Choroid plexus epithelial cell (primary cell): ENCODE measurements at places on chromosomes 11 and 22.

DNA sequence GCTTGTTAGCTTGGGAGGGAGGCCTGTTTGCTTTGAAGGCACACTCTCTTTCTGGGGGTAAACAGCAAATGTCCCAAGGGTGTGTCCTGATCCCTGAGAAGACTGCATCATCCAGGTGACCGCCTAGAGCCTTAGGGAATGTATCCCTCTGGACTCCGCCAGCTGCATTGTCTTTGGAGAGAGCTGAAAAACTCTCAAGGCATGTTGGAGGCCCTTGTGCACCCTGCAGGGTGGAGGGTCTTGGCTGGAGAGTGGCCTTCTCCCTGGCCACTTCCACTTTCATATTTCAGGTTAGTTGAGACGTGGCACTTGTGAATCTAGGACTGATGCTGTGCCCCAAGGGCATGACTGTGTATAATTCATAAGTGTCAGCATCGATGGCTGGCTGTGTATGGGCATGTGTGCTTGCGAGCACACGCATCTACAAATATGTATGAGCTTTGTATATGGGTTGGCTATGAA, 70.6 kb downstream of the ZBTB16 start:
- no peak for DNase-seq

DNA sequence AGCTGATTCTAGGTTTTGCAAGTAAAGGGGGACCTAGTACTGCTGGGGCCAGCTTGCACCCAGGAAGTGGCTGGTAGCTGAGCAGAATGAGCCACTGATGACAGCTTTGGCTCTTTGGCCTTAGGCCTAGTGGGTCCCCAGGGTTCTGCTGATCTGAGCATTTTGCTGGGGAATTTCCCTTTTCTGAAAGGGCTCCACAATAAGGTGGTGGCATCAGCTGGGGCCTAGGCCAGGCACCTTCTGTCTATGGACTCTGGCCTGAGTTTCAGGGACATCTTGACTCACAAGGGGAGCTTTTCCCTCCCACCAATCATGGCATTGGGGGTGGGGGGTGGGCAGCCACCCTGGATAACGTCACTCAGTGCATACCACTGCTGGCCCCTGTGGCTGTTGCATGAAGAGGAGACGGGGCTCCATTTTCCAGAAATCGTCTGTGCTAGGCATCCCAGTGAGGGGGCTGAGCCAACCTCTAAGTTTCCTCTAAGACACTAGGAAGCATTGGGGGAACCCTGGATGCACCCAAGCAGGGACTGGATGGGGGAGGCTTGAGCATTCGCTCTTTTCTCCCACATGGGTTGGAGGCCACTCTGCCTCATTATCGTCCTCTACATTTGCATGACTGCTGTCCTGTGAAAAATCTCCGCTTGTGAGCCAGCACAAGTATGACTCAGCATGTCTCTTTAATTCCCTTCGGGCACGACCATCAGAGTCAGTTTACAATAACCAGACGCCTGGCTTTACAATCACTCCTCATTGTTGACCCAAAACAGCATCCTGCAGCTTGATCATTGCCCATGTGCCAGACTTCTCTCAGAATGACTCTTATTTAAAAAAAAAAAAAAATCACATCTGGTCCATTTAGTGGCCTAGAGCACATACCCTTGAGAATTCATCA, 145.0 kb upstream of the THY1 start:
- DNase-seq: peak; percentile 52

DNA sequence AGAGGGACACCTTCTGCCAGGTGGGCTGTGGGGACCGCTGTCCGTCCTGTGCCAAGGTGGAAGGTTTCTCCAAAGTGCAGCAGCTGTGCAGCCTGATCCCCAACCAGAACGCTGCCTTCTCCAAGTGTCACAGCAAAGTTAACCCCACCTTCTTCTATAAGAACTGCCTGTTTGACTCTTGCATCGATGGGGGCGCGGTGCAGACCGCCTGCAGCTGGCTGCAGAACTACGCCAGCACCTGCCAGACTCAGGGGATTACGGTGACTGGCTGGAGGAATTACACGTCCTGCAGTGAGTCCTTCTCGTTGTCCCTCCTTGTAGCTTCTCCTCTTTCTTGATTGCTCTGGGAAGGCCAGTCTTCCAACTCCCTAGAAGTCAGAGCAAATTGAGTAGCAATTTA, 44.8 kb downstream of the TECTA start:
- no peak for DNase-seq

DNA sequence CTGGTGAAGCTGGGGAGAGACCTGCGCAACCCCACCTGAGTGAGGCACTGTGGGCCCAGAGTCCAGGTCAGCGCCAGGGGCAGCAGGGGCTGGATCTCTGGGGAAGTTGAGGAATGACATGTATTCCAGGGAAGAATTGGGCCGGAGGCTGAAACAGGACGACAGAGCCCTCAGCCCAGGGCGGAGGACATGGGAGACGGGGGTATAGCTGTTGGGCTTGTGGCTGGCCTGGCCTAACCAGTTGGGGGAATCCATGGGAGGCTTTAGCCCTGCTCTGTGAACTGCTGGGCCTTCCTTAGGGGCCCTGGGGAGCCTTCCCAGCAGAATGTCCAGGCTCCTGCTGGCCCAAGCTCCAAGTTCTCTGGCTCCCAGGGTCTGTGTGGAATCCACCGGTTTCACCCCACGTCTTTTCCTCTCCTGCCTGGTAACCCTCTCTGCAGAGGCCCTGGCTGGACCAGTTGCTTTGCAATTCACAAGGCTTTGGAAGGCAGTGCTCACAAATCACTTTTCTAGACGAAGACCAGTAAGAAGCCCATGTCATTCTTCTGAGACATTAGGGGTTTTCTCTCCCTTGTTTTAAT, 50.4 kb upstream of the KCNQ1OT1 start:
- DNase-seq: no peak

DNA sequence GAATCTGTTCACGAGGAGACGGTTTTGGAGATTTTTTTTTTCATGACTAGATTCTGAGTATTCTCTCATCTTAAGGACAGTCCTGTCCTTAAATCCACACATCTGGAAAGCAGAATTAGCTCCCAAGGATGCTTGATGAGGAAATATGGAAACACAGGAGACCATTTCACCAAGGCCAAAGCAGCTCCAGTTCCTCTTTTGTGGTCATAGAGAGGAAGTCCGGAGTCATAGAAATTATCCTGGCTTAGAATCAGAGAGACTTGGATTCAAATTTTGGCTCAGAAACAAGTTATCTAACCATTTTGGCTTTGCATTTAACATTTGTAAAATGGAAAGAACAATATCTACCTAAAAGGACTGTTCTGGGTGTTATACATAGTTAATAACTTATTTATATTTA, 7.3 kb upstream of the TEAD1 start:
- DNase-seq: no peak

- no peak for DNase-seq
These were observed 1.6 kb downstream of the PAX6 start for GRCh38 chr11:31809541-31809856.

GRCh38 chr22:41658869-41659268, 29.8 kb downstream of the SNU13 start:
- DNase-seq: no peak

- peak; percentile 81 for DNase-seq
These were observed 252.7 kb downstream of the TMEM135 start for GRCh38 chr11:87290304-87290922.

DNA sequence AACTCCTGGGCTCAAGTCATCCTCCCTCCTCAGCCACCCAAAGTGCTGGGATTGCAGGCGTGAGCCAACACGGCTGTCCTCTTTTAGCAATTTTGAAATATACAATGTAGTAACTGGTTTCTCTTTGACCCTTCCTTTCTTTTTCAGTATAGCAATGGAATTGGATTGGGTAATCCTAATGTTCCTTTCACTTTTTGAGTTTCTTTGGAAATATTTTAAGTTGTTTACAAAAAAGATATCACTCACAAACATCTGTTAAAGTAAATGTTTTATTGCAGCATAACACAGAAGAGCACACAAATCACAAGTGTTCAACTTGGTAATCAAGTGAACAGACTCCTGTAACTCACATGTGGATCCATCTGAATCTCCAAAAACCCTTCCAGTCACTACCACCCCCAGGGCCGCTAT, 44.6 kb upstream of the EP300 start:
- DNase-seq: peak; percentile 10

DNA sequence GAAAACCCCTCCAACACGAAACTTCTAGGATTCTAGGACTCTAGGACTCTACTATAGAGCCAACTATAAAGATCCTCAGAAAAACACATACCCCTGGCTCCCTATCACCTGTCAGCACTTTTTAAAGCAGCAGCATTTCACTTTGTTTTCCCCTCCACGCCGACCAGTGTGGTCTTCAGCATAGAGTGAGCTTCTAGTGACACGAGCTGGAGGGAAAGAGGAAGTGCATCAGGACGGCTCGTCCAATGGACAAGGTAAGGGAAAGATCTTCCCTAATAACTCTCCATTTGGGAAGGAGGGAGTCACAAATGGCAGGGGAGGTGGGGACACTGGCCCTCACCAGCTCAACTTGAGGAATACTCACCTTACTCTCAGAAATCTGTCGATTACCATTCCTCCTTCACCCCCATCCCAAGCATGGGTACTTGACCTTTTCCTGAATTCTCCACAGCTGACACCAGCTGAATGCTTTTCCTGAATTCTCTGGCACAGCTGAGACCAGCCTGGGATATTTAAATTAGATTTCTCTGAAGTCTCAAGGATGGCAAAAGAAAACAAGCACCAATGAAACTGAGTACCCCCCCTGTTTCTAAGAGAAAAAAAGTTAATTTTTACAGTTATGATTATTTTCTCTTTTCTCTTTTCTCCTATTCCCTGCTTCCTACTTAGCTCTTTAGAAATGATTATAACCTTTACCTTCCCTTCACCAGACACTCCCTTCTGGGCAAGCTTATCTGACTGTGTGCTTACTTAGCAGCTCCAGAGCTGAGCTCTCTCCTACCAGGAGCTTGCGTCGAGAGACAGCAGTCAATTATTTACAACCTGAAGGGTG, 33.3 kb upstream of the NNMT start:
- DNase-seq: peak; percentile 80

GRCh38 chr11:62400760-62401159, 18.1 kb upstream of the SCGB1A1 start:
- DNase-seq: peak; percentile 59

DNA sequence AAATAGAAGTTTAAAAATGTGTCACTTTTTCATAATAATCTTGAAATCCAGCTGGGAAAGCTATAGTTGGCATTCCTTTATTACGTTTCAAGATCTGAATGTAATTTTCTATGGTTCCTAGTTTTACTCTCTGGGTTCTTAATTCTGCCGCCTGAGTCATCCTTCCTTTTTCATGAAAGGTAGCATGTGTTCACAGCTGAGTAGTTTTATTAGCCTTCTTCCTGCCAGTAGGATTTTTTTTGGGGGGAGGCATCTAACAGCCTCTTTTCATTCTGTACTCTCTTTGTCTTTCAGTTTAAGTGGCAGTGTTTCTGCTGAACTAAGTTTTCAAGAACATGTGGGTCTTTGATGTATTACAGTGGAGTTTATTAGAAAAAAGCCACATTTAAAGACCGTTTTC, 36.5 kb downstream of the OR2AG2 start:
- DNase-seq: peak; percentile 7

GRCh38 chr11:59668188-59668949, 468 bp downstream of the PATL1 start:
- DNase-seq: peak; percentile 55

DNA sequence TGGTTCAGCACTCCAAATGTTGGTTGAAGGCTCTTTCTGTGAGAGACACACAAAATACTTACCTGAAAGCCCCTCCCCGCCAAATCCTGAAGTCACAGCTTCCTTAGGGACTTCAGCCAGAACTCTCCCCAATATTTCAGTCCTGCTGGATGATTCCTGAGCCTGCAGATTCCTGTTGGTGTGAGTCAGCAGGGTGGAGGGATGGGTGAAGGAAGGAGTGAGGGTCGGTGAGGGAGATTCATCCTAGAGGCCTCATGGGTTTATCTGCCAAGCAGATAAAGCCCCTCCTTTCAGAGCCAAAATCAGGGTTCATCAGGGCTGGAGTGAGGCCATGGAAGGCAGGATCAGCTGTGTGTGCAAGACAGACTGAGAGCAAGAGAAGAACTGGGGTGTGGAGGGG, 37.9 kb downstream of the SMIM38 start:
- no peak for DNase-seq

- peak; percentile 3 for DNase-seq
These were observed 715.8 kb upstream of the LRRC4C start for GRCh38 chr11:42175203-42175602.

DNA sequence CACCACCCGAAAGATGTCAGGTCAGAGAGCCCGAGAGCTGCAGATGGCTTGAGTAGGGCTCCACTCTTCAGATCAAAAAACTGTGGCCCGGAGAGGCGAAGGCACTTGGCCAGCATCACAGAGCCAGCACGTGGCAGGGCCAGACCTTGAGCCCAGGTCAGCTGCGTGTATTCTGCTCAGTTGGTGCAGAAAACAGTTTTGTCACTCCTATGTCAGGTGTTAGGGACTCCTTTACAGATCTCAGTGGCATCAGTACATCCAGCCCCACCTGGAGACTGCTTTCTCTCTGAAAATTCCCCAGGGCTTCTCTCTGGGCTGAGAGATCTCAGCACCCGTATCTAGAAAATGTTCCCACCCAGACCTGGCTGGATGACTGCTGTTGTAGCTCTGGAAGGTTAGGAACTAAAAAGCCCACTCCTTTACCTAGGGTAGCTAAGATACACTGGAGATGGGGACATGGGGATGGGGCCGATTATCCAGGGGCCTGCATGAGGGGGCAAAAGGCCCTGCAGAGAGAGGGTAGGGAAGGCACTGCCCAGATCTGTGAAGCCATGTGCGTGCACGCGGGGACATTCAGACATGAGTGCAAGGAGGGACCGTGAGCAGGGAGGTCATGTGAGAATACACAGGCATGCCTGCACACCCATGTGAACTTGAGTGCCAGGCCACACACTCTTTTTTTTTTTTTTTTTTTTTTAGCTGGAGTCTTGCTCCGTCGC, 3.4 kb downstream of the APOA1 start:
- DNase-seq: no peak

GRCh38 chr11:115347106-115347505, 157.1 kb downstream of the CADM1 start:
- no peak for DNase-seq

- DNase-seq: no peak
These were observed 23.6 kb downstream of the RPS6KA4 start for GRCh38 chr11:64382586-64382985.

- DNase-seq: no peak
These were observed 327.6 kb upstream of the CCDC90B start for GRCh38 chr11:83613767-83614121.

- DNase-seq: peak; percentile 38
These were observed 22.0 kb downstream of the ZNF202 start for GRCh38 chr11:123719452-123719851.

- DNase-seq: peak; percentile 86
These were observed 6.0 kb downstream of the RNF169 start for GRCh38 chr11:74754507-74755252.
